ENCODE measurements at places on chromosomes 16 and 17.

- no peak for DNase-seq
These were observed 21.3 kb upstream of the CPD start for GRCh38 chr17:30357476-30357875.

DNA sequence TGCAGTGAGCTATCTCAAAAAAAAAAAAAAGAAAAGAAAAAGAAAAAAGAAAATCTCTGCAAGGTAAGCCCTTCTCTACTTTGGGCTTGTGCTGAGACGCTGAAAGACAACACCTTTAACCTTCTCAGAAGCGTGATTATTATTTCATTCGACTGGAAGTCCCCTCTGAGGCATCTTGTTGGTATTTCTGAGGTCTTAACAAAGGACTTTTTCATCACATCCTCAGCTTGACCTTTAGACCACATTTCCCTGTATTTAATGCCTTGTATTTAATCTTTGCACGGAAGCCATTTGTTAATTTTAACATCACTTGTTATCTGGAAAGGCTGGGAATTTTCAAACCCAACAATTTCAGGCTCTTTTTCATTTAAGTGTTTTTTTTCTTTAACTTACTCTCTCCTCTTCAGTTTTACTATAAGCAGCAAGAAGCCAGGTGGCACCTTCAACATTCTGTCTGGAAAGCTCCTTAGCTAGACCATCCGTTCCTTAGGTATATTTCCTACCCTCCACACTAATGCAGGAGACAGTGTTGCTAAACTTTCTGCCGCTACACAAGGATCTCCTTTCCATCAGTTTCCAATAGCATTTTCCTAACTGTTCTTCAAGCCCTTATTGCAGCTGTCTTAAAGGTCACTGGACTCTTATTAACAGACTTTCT, 10.3 kb downstream of the KCTD13 start:
- no peak for DNase-seq

DNA sequence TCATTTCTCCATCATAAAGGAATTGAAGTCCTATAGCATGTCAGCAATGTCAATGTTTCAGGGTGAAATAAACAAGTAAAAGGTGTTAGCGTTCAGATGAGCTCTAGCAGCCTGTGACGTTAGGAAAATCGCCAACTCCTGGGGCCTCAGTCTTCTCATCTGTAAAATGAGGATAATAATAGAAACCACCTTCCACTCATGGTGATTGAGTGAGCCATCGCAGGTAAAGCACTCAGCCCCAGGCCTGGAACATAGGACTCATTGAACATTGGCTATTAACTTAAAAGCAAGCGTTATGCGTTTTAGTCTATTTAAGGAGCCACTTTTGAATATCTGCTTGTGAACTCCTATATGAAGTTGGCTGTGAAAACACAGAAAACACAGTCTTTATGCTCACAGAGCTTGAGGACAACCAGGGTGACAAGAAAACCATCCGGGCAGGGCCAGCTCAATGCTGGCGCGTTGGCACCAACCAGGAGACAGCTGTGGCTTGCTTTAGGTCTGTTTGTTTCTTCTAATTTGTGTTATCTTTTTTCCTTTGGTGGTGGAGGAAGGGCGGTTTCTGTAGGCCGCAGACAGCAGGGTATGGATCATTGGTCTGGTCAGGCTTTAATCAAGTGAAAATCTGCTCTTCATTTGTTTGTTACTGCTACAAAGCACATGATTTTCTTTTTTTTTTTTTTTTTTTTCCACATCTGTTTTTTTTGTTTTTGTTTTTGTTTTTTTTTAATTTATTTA, 35.7 kb upstream of the MED9 start:
- DNase-seq: no peak

GRCh38 chr17:35373534-35373983, at the start of gene SLFN11:
Gene SLFN11, minus strand, starts transcription at chr17:35373621. Its CDS starts 9,814 bp downstream, at chr17:35363807.
- peak; percentile 33 for DNase-seq

GRCh38 chr16:11063448-11064201, 119.3 kb downstream of the CLEC16A start:
- no peak for DNase-seq

GRCh38 chr17:63702721-63703015, 2.7 kb upstream of the LIMD2 start:
- no peak for DNase-seq

- DNase-seq: no peak
These were observed at the start of gene PYCARD for GRCh38 chr16:31202414-31203375. Gene PYCARD, minus strand, starts transcription at chr16:31202760. Its CDS starts 70 bp downstream, at chr16:31202690.

DNA sequence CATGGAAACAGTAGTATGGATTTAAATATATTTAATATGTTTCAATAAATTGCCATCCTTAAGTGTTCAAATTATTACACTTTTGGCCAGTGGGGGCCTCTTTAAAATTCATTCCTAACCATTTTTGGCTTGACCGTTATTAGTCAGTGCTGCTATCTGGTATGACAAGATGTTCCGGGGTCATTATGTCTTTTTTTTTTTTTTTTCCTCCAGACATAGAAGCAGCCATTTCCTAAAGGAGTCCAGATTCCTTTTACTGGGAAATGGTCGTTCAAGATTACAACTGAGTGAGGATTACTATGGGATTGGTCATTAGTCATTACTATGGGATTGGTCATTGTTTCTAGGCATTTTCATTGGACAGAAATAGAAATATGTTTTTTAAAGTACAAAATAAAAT, 53.4 kb downstream of the NF1 start:
- no peak for DNase-seq

DNA sequence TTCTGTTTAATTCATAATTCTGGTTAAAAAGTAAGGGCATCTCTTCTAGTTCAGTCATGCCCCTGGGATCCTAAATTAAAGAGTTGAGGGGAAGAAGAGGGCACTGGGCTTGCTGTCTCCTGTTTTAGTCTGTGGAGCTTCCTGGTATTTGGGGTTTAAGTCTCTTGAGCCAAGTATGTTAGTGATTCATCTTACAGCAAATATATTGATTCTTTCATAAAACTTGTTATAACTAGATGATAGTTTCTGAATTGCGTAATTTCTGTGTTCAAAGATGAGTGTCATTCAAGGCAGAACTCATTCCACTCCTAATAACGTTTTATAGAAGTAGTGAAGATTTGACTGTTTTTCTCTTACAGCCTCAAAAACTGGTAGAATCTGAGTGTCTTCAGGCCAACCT, 1.7 kb downstream of the TXNDC17 start:
- no peak for DNase-seq

GRCh38 chr17:78313735-78314648, 45.9 kb downstream of the SOCS3 start:
- DNase-seq: no peak

- no peak for DNase-seq
These were observed 77.7 kb upstream of the GNG13 start for GRCh38 chr16:878072-878784.

- no peak for DNase-seq
These were observed 14.5 kb downstream of the TMC6 start for GRCh38 chr17:78113804-78114785.

GRCh38 chr16:85611444-85612190, 1.5 kb upstream of the GSE1 start:
- no peak for DNase-seq

GRCh38 chr16:50938932-50939331, 197.0 kb downstream of the CYLD start:
- DNase-seq: no peak

- DNase-seq: no peak
These were observed 13.5 kb downstream of the SPECC1 start for GRCh38 chr17:20022701-20023100.

- DNase-seq: no peak
These were observed 227.1 kb downstream of the MAP2K4 start for GRCh38 chr17:12247761-12248160.

GRCh38 chr16:87178977-87179376, 138.2 kb downstream of the C16orf95 start:
- DNase-seq: no peak

GRCh38 chr16:17205279-17206211, 265.2 kb downstream of the XYLT1 start:
- DNase-seq: no peak

GRCh38 chr17:74951680-74952421, 16.2 kb downstream of the OTOP3 start:
- no peak for DNase-seq

GRCh38 chr17:4405699-4406098, 28.0 kb upstream of the SPNS3 start:
- no peak for DNase-seq

GRCh38 chr17:57881783-57882351, 32.0 kb upstream of the MRPS23 start:
- no peak for DNase-seq

- DNase-seq: no peak
These were observed 11.0 kb downstream of the P3H4 start for GRCh38 chr17:41800601-41801373.

- DNase-seq: no peak
These were observed 20.6 kb downstream of the ACSM1 start for GRCh38 chr16:20676837-20677236.

DNA sequence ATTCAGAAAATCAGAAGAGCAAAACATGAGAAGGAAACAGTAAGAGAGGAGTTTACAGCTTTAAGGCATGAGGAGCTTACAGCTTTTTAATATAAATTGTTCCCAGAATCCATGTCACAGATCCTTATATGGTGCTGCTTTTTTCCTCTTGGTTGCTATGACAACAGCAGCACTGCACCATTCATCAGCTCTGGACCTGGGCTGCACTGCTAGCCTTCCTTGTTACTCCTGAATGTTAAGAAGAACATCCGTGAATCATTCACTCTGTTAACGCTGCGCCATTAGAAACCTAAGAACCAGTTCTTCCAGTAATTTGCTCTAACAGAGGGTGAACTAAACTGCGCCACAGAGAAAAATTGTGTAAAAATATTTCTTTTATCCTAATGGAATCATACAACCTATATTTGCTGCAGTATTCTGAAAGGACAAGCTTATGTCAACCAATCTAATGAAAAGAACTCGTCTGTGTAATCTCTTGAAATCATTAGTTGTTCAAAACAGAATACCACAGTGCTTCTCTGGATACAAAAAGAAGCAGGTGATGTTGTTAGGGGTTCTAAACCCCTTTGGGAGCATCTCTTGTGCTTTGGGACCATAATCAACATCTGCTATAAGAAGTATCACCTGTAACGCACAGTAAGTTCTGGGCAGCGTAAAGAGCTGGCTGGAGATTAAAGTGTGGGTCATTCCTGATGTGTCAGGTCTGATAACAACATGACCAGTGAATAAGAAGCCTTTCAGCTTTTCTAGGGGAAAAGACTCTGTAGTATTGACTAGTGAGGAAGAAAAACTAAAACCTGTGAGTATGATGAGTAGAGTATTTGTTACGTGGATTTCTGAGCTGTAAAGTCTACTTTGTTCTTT, 151.2 kb downstream of the TANC2 start:
- no peak for DNase-seq

GRCh38 chr16:81006211-81006812, 373 bp downstream of the CMC2 start:
- peak; percentile 27 for DNase-seq

DNA sequence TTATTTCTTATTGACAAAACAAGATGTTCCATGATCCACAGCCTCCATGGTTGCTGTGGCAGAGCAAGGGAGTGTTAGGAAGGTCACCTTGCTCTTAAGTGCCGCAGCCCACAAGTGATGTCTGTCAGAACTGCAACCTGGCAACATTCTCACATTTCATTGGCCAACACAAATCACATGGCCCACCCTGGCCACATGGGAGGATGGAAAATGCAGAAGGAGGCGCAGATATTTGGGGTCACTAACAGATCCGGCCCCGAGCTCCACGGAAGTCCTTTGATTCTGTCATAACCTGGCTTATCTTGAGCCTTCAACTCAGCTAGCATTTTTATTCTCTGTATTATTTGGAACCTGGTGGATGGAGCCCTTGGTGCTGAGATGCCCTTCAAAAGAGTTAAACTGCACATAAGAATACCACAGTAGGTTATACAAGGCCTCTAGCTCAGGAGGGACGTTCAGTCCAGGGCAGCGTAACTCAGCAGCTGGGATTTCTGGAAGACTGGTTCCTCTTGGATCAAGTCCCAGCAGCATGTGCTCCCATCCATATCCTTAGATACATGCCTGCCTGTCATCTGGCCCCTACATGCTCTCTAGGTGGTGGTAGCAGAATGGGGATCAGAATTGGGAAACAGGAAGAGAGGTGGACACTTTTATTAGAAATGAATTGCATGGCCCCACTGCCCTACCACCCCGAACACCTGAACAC, 508.1 kb downstream of the HAPSTR1 start:
- DNase-seq: no peak

DNA sequence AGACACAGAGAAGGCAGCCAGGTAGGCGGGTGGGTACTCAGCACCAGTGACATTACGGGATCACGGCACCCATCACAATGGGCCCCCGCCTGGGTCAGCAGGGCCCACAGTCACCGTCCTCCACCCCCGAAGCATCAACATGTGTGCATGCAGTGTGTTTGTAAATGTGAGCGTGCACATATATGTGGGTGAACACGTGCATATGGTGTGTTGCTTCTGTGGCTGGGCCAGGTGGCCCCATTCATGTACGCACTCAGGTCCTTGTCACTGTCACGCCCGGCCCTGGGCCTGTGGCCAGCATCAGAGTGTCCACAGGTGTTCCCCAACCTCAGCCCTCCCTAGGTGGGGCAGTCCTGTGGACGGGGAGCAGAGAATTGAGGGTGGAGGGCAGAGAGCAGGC, 37.1 kb downstream of the TNFRSF13B start:
- no peak for DNase-seq

DNA sequence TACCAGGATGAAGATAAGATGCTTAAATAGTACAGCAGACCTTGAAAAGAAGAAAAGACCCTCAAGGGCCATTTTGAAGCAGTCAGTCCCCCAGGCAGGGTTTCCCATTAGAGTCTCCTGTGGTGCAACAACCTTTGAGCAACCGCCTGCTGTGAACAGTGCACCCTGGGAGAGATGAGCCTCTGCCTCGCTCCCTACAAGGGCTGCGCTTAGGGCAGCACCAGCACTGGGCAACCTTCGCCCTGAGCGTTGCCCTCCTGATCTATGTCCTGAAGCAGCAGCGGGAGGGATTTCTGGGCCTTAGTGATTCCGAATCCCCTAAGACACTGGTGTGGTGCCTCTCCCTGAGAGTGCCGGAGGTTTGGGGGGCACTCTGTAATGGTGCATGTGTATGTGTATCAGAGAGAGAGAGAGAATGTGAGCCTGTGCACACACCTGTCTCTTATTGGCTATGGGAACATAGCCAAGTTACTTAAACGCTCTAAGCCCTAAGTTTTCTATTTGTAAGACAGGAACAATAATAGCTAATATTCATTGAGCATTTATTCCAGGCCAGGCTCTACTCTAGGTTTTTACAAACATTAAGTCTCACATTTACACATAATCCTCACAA, 25.2 kb upstream of the ABCC12 start:
- DNase-seq: no peak

GRCh38 chr17:75428543-75429469, 23.3 kb upstream of the GRB2 start:
- DNase-seq: no peak

- no peak for DNase-seq
These were observed 428.4 kb upstream of the CDH5 start for GRCh38 chr16:65938083-65938482.
